Right renal cortex interstitium (tissue), 3 donors: ENCODE measurements at places on chromosomes 7 and 10. TPM values are rescaled to one million over a fixed set of nuclear protein-coding genes. Genes with fewer than 3 reads are reported as not detected.
A peak's percentile ranks its signal among the peaks of the same experiment; 100 is the strongest.

Gene UBE2D4
- 22.7 TPM for polyA plus RNA-seq

Gene LBX1
- polyA plus RNA-seq = not detected

Gene SORCS1
- polyA plus RNA-seq = 17.3 TPM

Gene NFKB2
- polyA plus RNA-seq = 15.7 TPM

Gene PON1
- 0.92 TPM for polyA plus RNA-seq

- DNase-seq = no peak
These were observed 91.6 kb upstream of the ANLN start for GRCh38 chr7:36298106-36298505.

DNA sequence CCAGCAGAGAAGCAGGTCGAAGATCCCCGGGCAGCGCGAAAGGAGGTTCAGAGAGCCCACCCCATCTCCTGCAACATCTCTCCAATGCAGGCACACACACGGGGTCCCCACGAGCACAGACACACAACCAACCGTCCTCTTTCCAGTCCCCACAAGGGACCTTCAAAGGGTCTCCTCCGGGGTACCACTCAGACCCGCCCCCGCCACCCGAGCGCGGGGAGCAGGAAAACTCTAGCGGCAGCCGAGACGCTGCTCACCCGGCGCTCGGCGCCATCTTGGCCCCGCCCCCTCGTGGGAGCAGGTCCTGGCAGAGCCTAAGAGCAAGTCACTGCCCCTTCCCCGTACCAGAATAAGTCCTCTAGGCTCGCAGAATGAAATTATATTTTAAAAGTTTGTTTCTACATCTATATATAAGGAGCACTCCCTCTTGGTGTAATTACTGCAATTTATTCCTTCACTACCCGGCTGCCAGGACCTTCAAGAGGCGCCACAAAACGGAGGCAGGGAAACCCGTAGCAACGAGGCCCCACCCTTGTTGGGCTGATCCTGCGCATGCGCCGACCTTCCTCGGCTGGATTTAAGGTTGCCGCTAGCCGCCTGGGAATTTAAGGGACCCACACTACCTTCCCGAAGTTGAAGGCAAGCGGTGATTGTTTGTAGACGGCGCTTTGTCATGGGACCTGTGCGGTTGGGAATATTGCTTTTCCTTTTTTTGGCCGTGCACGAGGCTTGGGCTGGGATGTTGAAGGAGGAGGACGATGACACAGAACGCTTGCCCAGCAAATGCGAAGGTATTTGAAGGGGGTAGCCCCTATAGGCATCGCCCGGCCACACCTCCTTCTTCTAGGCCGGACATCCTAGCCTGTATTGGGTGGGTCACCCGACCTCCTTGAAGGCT lies at the start of the genes CNPY4 and TAF6:
CNPY4 (plus strand) TSS at position 563 of the 898 bp plus-strand sequence; CDS start at position 674, 111 bp downstream.
TAF6 (minus strand) TSS at position 287 of the 898 bp plus-strand sequence. CDS start 5,149 bp downstream, outside the sequence.
- DNase-seq = peak; percentile 93

DNA sequence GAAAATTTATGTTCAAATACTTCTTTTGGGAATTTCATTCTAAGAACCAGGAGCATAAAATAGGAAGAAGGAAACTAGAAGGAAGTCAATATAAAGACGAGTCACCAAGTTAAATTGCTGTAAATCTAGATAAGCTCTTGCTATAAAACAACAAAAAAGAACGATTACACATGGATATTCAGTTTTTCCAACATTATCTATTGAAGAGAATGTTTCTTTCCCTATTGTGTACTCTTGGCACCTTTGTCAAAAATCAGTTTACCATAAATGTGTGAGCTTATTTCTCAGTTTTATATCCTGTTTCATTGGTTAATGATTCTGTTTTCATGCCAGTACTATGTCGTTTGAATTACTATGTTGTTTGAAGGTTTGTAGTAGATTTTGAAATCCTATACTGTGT lies 536.3 kb upstream of the MKI67 start:
- no peak for DNase-seq

DNA sequence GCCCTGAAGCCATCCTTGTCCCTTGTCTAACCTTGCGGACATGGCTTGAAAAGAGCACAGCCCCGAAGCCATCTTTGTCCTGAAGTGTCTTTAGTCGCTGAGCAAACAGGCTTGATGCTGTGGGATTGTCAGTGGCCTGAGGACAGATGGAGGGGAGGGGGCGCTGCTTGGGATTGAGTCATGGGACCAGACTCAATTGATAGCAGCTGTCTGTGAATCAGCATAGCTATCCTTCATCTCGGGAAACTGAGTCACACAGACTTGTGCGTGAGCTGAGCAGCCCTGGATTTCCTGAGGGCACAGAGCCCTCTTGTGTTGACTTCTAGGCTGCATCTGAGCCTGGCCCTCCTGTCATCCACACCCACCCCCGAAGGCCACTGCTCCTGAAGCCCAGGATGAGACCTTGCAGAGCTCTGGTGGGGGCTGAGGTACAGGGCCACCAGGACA lies 14.4 kb downstream of the MYO1G start:
- no peak for DNase-seq

DNA sequence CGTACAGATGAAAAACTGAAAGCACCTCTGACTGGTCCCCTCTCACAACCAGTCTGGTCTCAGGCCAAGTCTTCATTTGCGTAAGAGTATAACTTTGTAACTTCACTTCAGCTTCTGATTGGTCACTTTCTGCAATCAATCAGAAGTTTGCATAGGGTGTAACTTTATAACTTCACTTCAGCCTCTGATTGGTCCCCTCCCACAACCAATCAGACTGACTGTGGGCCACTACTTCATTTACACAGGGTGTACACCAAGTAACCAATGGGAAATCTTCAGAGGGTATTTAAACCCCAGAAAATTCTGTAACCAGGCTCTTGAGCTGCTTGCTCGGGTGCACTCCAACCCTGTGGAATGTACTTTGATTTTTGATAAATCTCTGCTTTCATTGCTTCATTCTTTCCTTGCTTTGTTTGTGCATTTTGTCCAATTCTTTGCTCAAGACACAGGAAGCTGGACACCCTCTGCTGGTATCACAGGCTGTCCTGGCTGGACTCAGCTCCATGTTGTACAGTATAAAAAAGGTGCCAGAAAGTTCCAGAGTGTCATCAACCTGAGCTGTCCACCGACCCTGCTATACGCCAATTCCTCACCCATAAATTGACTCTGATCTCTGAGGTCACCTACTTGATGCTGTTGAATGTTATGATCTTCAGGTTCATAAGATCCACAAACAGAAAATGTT lies 74.5 kb downstream of the COBL start:
- DNase-seq = no peak

DNA sequence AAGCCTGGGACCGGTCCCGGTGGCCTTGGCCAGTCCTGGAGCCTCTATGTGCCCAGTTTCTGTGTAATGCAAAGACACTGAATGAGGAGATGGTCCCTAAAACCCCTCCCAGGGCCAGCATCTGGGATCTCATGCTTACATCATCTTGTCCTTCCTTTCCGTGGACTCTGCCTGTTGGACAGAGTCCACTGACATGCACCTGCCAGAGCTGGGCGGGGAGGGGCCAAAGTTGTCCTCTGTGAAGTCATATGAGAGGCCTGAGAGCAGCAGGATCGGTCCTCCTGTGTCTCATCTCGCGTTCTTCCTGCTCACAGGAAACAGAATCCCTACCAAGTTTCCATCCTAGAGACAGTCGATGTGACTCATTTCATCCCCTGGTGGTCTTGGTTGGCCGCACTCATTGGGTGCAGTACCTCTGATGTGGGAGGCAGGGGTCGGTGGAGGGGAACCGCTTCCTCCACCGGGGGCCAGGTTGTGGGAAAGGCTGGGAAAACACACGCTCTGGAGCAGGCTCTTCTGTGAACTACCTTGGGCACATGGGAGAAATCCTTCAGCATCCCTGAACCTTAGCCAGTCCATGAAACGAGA lies 389.6 kb upstream of the PODXL start:
- DNase-seq = no peak

- peak; percentile 47 for DNase-seq
These were observed 90.1 kb upstream of the NFE2L3 start for GRCh38 chr7:26061678-26062603.

DNA sequence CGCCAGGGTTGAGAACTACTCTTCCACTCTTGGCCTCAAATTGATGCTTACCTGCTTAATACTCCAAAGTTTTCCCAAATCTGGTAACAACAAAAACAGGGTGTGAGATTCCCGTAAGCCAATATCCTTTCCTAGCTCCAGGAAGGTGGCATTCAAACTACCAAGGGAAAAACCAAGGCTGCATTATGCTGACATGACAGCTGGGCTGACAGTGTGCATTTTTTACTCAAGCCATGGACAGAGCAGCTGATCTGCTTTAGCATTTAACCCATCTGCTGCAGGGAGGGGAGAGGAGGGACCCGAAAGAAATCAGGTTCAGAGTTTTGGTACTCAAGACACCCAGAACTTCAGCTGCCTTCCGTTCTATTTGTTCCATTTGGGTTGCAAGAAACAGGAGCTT lies 49.8 kb upstream of the RAPGEF5 start:
- DNase-seq = no peak

DNA sequence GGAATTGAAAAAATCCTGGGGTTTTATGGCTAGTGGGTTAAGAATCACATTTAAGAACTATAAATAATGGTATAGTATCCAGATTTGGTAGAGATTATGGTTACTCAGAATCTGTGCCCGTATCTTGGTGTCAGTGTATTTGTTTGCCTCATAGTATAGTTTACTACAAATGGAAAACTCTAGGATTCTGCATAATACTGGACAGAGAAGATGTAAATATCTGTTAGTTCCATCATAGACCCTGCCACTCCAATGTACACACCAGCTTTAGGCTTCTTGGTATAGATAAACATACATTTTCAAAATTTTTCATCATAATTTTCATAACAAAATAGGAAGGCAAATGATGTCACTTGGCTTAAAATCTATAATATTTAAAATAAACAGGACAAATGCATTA lies 108.1 kb downstream of the CFTR start:
- DNase-seq = no peak

DNA sequence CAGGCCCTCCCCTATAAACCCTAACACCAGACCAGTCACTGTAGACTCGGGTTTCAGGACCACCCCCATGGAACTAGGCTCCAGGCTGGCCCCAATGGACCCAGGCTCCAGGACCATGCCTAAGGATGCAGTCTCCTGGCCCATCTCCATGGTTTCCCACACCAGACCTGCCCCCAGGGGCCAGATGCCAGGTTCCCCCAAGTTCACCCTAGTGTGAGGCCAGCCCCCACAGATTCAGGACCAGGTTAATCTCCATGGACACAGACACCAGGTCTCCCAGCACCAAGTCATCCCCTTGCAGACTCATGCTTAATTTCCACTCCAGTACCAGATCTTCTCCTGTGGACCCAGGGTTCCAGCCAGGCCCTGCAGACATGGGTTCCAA lies 103.8 kb upstream of the LANCL2 start:
- no peak for DNase-seq

GRCh38 chr7:20650782-20651181 lies 35.3 kb downstream of the ABCB5 start:
- DNase-seq = no peak

- no peak for DNase-seq
These were observed 652 bp upstream of the VPS26A start for GRCh38 chr10:69123306-69123746.

DNA sequence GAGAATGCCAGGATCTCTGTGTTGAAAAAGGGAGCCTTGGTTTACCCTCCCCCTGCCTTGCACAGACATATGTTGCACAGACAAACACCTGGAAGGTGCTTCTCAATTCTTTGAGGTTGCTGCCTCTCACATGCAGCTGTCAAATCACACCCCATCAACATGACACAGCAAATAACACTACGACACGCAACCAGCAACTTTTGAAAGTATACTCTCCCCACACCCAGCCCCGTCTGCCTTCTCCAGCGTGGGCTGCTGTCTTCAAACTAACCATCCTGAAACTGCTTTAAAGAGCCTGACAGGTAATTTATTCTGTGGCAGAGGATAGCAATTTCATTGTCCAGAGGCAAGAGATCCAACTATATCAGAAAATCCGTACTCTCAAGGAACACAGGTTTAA lies 136.1 kb downstream of the PLXNA4 start:
- DNase-seq = no peak

DNA sequence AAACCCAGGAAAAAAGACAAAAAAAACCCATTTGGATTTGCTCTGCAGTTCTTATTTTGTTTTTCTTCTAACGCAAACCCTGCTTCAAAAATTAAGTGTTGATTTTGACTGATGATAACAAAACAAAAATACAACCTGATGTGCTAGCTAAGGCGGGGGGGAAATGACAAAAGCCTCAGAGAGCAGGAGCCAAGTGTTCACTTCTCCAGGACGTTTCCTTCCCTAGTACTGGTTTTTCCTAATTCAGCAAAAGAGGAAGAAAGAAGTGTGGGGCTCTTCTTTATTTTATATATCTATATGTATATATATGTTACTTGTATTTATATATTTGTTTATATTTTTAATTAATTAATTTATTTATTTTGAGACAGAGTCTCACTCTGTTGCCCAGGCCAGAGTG lies 28.0 kb downstream of the SNX10 start:
- no peak for DNase-seq

DNA sequence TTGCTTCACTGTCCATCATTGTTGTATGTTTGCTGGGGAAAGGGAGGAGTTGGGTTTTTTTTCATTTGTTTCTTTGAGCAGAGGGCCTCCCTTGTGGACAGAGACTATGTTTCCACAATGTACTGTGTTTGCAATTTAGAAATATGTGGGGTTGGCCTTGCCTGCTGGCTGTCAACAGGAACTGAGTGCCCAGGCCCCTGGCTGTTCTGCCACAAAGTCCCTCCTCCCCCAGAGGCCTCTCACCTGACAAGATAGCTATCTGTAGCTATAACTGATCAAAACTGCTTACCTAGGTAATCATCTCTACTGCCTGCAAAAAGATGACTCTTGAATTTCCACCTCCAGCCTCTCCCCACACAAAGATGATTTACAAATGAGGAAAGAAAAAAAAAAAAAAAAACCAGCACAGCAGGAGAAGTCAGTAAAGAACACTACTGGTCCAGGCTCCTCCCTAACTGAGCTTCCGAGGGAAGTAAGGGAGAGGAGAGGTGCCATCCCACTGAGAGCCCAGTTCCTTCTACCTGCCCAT lies 121.8 kb downstream of the SGMS1 start:
- DNase-seq = no peak

- no peak for DNase-seq
These were observed 159.7 kb downstream of the AUTS2 start for GRCh38 chr7:69757981-69758430.

DNA sequence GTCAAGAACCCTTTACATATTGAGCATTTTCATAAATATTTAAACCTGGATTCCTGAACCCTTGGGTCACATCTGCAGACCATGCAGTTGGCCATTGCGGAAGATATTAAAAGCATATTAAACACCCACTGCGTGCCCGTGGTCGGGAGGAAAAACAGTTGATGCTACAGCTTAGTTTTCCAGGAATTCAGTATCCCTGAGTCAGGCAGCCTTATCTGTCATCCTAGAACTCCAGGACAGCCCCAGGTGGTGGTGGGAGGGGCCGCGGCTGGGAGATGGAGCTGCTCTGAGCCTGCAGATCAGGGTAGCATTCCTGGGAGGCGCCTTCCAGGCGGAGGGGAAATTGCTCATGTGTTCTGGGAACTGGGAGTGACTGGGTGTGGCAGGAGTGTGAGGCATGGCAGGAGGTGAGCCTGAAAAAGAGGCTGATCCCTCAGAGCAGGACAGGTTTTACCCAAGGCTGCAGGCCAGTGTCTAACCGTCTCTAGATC lies 222.9 kb upstream of the SH2B2 start:
- no peak for DNase-seq
